ENCODE measurements at places on chromosomes 6 and 20.
A peak's percentile ranks its signal among the peaks of the same experiment; 100 is the strongest.

DNA sequence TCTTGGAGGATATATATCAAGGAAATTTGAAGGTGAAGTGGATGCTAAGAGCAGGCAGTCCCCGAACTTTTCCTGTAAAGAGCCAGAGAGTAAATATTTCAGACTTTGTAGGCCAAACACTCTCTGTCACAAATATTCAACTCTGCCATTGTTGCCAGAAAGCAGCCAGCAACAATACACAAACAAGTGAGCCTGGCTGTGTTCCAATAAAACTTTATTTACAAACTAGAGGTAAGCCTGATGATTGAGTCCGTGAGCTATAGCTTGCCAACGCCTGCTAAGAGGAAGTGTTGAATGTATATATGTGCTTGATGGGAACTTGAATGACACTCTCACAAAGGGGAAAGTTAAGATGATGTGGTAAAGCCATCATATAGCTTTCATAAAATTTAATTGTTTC, 166.0 kb upstream of the PLN start:
- no peak for DNase-seq

- DNase-seq, result peak; percentile 59
These were observed 113.9 kb downstream of the SLC22A3 start for GRCh38 chr6:160462116-160462515.

DNA sequence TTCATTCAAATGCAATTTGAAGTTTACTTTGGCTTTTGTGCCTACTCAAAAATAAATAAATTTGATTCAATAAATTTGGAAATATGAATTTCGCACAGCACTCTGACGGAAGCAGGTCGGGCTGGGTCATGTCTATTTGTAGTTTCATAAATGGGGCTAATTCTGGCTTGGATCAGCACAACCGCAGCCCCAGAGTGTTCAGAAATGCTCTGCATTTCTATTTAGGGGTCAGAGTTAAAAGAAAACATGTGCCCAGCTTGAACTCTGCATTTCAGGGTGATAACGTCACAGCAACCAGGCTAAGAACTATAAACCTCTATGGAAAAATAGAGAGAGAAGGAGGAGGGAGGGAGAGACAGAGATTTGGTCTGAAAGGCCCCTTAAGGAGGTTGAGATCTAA, 480.9 kb upstream of the NOX3 start:
- no peak for DNase-seq

- no peak for DNase-seq
These were observed 4.6 kb downstream of the UNC93A start for GRCh38 chr6:167295495-167296292.

DNA sequence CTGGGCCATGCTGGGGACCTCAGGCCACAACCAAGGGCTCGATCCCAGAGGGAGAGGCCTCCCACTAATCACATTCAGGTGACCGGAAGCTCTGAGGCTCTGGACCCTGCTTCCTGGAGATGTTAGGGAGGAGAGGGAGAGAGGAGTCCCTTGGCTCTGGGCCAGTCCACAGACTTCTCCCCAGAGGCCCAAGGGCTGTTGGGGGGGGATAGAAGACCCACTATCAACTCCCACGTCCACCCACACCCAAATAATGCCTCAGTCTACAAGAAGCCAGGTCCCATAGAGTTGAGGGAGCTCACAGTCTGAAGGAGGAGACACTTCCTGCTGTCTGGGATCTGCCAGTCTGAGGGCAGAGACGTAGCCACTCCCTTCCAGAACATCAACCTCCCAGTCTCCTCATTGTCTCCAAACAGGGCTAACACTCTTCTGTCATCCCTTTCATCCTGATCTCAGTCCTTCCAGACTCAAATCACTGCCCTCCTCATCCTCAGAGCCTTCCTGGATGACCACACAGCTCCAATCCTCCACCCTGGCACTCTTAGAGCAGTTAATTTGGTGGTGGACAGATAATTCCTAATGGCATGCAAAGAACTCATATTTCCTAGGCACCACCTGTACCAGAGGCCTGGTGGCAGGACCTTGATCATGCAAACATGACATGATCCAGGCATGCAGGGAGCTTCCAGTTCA, 69.9 kb downstream of the MRPL14 start:
- no peak for DNase-seq

GRCh38 chr20:38111366-38112232, 53.5 kb downstream of the TGM2 start:
- DNase-seq, result no peak

DNA sequence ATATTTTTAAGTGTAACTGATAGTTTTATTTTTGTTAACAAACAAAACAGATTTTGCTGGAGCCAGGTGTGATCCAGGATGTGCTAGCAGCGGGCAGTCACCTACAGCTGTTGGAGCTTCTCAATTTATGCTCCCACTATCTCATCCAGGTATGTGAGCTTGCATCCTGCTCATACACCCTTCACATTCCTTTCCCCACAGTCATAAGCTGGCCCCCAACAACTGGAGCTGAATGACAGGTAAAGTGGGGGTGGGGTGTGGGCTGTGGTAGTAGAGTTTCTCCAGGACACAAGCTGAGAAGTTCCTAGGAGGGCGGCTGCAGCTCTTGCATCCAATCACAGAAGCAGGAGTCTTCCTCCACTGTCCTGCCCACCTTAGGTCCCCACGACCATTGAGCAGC, 140.1 kb downstream of the KLHL32 start:
- DNase-seq, result no peak

GRCh38 chr6:33206864-33207551, 1.3 kb upstream of the RING1 start:
- DNase-seq, result no peak

GRCh38 chr20:19890445-19891051, 126.6 kb upstream of the NAA20 start:
- DNase-seq, result no peak

DNA sequence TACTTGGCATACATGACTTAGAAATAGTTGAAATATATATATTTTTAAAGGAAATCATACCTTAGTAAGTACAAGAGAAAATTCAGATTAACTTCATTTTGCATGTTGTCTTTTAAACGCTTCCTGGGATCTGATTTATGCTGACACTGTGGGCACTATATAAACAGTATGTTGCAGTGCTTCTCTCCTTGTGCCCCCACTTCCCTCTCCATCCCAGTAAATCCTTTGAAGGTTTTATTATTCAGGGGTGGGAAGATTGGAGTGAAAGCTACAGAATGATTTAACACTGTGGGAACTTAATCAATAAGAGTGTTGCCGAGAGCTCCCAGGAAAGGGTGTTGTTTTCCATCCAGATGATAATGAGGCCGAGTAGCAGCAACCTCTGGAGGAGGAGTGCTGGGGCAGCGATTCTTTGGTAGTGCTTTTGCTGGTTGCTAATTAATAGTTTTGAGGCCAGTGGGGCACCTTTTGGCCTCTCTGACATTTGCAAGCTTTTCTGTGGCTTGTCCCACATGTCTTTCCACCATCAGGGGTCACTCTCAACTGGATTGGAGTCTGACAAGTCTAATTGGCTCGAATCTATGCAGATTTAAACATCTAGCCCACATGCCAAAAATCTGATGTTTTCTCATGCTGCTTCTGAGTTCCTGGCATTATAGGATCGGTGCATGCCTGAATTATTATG, 183.0 kb upstream of the MMS22L start:
- DNase-seq, result no peak

DNA sequence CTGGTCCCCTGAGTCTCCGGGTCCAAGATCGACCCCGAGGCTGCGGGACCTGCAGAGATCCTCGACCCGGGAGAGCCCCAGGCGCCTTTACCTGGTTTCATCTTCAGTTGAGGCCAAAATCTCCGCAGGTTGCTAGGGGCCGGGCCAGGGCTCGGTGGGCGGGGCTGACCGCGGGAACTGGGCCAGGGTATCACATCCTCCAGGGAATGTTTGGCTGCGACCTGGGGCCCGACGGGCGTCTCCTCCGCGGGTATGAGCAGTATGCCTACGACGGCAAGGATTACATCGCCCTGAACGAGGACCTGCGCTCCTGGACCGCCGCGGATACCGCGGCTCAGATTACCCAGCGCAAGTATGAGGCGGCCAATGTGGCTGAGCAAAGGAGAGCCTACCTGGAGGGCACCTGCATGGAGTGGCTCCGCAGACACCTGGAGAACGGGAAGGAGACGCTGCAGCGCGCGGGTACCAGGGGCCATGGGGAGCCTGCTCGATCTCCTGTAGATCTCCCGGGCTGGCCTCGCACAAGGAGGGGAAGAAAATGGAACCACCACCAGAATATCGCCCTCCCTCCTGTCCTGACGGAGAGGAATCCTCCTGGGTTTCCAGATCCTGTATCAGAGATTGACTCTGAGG, 53.8 kb upstream of the POLR1H start:
- DNase-seq, result no peak

Measured in OCI-M1 (cell line).